NCI-H748 treated with DMSO at 0.1 percent for 48 hours (cell line): ENCODE measurements at places on chromosomes 3 and 15.

DNA sequence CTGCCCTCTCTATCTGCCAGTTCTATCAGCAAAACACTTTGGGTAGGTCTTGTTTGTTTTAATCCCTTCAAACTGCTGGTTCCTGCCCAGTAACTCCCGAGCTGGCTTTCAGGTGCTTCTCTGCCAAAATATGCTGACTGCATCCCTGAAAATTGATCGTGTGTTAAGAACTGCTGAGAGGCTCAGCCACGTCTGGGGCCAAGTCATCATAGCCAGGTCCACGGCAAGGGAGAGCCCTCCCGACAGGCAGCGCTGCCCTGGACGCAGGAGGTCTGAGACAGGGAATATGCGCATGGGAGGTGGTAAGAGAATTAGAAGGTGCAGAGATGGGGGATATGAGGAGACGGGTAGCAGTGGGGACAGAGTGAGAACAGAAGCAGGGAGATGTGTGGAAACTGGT lies 179.7 kb upstream of the TOPAZ1 start:
- no peak for DNase-seq

DNA sequence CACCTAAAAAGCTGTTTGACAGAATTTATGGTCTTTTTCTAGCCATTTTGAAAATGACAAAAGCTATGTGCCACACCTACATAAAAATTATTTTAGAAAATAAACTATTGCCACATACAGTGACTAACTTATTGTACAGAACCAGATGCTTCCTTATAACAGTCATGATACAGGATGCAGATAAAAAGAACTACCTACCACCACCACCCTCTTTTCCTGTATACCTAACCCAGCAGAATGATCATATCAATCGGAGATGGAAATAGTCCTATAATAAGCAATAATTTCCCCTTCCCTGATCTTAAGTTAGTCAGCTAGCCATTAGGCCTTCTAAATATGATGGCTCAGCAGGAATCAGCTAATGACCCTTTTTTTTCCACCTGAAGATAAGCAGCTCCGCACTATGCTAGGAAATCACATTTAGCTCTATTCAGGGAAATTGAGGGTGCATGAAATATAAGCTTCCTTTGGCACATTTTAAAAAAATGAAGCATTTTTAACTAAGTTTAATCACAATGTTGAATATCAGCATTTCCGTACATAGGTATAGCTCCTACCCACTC lies 155.5 kb upstream of the SETMAR start:
- DNase-seq: no peak

DNA sequence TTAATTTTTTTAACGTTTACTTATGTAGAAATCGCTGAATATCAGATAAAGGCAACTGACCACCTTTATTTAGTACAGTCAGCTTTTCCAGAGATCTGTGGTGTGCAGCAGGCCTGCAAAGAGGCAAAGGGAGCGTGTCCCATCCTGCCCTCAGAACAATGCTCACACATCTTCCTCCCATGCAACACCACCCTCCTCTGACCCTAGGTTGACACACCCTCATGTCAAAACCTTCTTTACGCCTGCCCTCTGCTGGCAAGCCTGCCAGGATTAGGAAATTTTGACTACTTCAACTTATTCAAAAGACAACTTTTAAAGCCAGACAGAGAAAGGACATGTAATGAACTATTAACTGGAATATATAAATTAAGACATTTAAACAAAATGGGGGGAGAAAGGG lies 513.7 kb downstream of the FOXP1 start:
- DNase-seq: peak; percentile 80

DNA sequence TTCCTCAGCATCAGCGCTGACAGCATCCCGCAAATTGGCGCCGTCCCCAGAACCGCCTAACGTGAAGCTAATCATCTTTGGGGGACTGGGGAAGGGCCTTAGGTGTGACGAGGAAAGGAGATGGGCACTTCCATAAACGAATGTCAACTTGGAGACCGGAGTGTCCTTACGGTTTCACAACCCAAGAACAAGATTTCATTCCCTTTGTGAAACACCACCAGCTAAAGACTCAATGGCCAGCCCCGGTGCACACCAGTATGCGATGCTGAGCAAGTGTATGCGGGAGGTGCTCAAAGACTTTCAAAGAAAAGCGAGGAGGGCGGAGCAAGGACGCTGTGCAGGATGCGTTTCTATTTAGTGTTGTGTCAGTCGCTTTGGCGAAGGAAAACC lies 759 bp upstream of the TTBK2 start:
- DNase-seq: peak; percentile 1

- DNase-seq: no peak
These were observed 92.7 kb downstream of the CEMIP start for GRCh38 chr15:80871858-80872257.

GRCh38 chr15:93063796-93064690 lies 25.0 kb downstream of the RGMA start:
- no peak for DNase-seq

GRCh38 chr3:196519718-196520082 lies 4.6 kb upstream of the SMCO1 start:
- no peak for DNase-seq

- DNase-seq: no peak
These were observed 66.3 kb upstream of the EPHA6 start for GRCh38 chr3:96748139-96748538.

DNA sequence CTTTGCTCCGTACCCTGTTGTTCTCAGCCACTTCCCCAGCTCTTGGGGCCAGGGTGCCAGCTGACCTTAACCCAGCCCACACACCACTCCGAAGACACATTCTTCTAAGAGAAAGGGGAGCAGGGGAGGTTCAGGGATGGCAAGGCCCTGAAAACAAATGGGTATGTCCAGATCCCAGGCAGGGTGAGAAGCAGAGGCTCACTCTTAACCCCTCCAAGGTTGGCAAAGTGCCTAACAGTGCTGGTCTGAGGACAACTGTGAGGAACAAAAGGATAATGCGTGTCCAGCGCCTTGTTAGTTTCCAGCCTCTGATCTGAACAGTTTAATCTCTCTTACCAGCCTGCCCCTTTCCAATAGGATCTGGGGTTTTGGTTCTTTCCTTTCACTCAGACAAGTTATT lies 1.5 kb downstream of the TMEM44 start:
- DNase-seq: no peak

GRCh38 chr15:49625460-49626036 lies 4.7 kb downstream of the DTWD1 start:
- DNase-seq: no peak

GRCh38 chr3:157494581-157495281 lies 8.5 kb downstream of the VEPH1 start:
- DNase-seq: peak; percentile 85

- no peak for DNase-seq
These were observed 740 bp upstream of the ZBTB47 start for GRCh38 chr3:42652611-42653302.

GRCh38 chr3:111610189-111610588 lies 15.0 kb upstream of the ZBED2 start:
- DNase-seq: no peak

- DNase-seq: no peak
These were observed 46.6 kb upstream of the RASGRP1 start for GRCh38 chr15:38611228-38611627.

GRCh38 chr3:50978991-50979667 lies 304.4 kb downstream of the DOCK3 start:
- DNase-seq: peak; percentile 55

- DNase-seq: peak; percentile 17
These were observed 21.6 kb upstream of the SLC6A20 start for GRCh38 chr3:45817831-45818522.

DNA sequence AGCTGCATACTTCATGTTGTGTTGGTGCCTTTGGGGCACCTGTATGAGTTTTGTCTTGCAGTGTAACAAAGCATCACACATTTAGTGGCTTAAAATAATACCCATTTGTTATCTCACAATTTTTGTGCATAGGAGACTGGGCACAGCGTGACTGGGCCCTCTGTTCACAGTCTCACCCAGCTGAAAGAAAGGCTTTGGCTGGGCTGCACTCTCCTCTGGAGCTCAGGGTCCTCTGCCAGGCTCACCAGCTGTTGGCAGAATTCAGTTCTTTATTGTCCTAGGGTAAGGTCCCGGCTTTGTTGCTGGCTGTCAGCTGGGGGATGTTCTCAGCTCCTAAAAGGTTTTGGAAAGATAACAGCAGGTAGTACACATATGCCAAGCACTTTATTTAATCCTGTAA lies 263.3 kb downstream of the CLSTN2 start:
- no peak for DNase-seq

- DNase-seq: no peak
These were observed 97.4 kb downstream of the ST6GAL1 start for GRCh38 chr3:187027531-187028278.

DNA sequence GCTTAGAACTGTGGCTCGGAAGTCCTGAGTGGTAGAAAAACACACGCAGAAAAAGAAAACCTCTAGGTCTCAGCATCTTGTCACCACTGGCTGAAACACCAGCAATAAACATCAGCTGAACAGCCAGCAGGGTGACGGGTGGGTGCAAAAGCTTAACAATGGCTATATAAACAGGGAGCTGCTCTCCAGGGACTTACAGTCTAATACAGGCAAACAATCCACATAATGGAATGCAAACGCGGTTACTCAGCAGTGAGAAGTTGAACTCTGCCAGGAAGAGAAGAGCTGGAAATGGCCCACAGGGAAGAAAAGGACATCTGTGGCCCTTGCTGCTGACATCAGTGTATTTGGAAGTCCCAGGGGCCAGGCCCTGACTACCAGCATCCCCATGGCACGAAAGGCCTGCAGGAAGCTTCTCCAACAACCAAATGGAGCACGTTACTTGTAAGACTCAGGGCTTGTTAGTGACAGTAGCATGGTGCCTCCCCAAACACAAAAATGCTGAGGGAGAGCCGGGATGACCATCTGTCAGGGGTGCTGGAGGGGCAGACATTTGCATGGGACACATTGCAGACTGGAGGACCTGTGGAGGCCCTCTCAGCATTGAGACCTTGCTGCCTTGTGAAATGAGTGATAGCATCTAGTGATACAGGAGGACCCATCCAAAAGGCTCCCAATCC lies 3.0 kb downstream of the HEG1 start:
- DNase-seq: no peak

- no peak for DNase-seq
These were observed 461.9 kb upstream of the ONECUT1 start for GRCh38 chr15:53251996-53252395.

GRCh38 chr3:71872256-71872655 lies 87.3 kb upstream of the PROK2 start:
- no peak for DNase-seq

DNA sequence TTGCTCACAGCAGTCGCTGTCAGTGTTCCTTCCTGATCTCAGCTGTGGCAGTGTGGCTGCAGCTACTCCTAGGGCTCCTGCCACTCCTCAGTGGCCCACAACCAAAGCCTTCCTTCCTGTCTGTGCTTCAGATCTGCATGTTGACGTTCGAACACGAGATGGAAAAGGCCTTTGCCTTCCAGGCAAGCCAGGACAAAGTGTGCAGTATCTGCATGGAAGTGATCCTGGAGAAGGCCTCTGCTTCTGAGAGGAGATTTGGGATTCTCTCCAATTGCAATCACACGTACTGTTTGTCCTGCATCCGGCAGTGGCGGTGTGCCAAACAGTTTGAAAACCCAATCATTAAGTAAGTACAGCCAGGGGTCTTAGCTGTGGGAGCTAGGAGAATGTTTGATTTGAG lies 17.8 kb downstream of the MKRN2 start:
- DNase-seq: no peak

- no peak for DNase-seq
These were observed 1.5 kb downstream of the SNX33 start for GRCh38 chr15:75649045-75649761.

- no peak for DNase-seq
These were observed 137.9 kb downstream of the MEGF11 start for GRCh38 chr15:66115568-66116206.

- DNase-seq: no peak
These were observed 769 bp upstream of the SELENOS start for GRCh38 chr15:101277943-101278564.

DNA sequence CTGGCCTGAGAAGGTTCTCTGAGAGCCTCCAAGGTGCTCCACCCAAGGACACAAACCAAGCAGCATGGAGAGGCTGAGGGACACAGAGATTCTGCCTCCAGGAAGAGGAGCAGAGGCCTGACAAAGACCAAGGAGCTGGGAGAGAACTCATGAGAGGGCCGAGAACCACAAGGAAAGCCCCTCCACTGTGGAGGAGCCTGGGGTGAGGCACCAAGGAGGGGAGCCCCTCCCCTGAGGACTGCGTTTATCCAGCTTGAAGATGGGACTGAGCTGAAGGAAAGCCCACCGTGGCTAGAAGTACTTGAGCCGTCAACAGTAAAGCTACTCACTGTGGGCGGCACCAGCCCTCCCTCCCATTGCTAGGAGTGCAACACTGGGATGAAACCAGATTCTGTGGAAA lies 63.1 kb upstream of the MEF2A start:
- DNase-seq: no peak

GRCh38 chr3:136021803-136022202 lies 56.3 kb downstream of the PPP2R3A start:
- DNase-seq: no peak

- no peak for DNase-seq
These were observed at the start of gene NTRK3 for GRCh38 chr15:88256279-88257230. Gene NTRK3 (minus strand): TSS chr15:88256739. CDS start chr15:88256153, 586 bp downstream.

DNA sequence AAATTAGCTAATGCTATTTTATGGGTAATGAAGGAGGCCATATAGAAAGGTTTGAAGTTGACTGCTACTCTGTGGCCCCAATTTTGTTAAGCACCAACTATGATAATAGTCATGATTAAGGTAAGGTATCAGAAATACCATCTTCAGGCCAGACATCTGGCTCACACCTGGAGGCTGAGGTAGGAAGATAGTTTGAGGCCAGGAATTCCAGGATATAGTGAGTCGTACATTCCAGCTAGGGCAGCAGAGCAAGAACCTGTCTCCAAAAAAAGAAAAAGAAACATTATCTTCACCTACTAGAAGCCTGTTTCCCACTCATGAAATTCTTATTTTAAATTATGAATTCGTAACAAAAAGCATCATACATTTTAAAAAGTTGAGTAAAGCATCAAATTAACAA lies 64.4 kb downstream of the LRRC28 start:
- DNase-seq: no peak

- DNase-seq: no peak
These were observed 767 bp downstream of the EPM2AIP1 start for GRCh38 chr3:36991923-36992805.

GRCh38 chr3:68931406-68932149 lies 769 bp downstream of the TAFA4 start:
- no peak for DNase-seq
